ENCODE measurements at places on chromosomes 13 and 19. TPM values are rescaled to one million over a fixed set of nuclear protein-coding genes. Genes with fewer than 3 reads are reported as not detected.

Gene PPAN
- total RNA-seq: 72.2 TPM

Gene TPTE2
- not detected for total RNA-seq

- peak; percentile 47 for DNase-seq
Observed at GRCh38 chr13:20174656-20175405, 14.0 kb upstream of the GJA3 start.

- DNase-seq: peak; percentile 86
Observed at GRCh38 chr19:1252221-1252820, 3.9 kb downstream of the MIDN start.

DNA sequence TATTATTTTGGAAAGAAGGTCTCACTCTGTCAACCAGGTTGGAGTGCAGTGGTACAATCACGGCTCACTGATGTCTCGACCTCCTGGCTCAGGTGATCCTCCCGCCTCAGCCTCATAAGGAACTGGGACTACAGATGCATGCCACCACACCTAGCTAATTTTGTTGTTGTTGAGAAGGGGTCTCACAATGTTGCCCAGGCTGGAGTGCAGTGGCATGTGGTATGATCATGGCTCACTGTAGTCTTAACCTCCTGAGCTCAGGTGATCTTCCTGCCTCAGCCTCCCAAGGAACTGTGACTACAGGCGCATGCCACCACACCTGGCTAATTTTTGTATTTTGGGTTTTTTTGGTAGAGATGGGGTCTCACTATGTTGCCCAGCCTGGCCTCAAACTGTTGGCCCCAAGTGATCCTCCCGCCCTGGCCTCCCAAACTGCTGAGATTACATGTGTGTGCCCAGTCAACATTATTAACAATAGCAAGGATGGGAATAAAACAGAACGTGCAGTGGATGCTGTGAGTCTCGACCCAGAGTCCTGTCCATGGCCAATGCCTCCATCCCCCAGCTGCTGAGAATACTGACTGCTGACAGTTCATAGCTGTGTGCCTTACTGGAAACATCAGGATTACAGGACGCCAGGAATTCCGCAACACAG is 5.4 kb upstream of the MBD3L3 start:
- DNase-seq: no peak

DNA sequence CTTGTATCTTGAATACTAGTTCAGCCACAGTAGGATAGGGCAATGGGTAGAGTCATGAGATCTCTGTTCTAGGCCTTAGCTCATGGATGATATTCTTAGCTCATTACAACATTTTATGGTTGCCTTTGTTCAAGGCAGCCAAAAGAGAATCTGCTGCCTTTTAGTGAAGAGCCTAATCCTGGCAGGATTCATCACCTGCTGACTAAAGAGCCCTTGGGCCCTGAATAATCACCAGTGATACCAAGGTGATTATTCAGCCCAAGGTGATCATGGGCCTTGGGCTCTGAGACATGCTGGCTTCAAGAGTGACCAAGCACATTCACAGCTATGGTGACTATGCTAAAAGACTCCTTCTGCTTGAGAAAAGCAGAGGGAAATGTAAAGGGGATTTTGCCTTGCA is 143.3 kb upstream of the MYO16 start:
- DNase-seq: no peak
